ENCODE measurements at places on chromosomes 2 and 18. TPM values are rescaled to one million over a fixed set of nuclear protein-coding genes. Genes with fewer than 3 reads are reported as not detected.
A peak's percentile ranks its signal among the peaks of the same experiment; 100 is the strongest.

DNA sequence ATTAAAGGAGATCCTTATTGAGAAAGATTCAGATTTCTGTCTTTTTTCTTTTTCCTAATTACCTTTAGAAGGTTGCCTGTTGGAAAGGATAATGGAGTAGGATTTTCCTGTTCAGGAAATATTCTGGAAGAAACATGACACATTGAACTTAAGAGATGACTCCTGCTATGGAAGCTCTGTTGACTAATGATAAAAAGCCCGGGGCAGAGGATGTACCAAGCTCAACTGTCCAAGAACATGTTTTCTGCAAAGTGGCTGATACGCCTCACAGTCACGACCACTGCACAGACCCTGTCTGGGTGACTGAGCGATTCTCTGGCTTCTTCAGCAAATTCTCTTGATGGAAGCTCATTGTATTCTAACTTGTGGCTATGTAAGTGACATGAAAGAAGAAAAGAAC is 86.2 kb upstream of the THOC1 start:
- DNase-seq, result no peak

- no peak for DNase-seq
These were observed 1.7 kb downstream of the MZT2B start for GRCh38 chr2:130183512-130184373.

GRCh38 chr2:188852772-188853171 is 121.4 kb upstream of the COL3A1 start:
- DNase-seq, result no peak

GRCh38 chr2:208501206-208501605 is 94.6 kb downstream of the PTH2R start:
- no peak for DNase-seq

GRCh38 chr2:78109272-78109671 is 587.1 kb upstream of the LRRTM4 start:
- no peak for DNase-seq

- DNase-seq, result no peak
These were observed 62.7 kb downstream of the MBP start for GRCh38 chr18:77069931-77070330.

- no peak for DNase-seq
These were observed 32.2 kb downstream of the FAM178B start for GRCh38 chr2:96954011-96954846.

DNA sequence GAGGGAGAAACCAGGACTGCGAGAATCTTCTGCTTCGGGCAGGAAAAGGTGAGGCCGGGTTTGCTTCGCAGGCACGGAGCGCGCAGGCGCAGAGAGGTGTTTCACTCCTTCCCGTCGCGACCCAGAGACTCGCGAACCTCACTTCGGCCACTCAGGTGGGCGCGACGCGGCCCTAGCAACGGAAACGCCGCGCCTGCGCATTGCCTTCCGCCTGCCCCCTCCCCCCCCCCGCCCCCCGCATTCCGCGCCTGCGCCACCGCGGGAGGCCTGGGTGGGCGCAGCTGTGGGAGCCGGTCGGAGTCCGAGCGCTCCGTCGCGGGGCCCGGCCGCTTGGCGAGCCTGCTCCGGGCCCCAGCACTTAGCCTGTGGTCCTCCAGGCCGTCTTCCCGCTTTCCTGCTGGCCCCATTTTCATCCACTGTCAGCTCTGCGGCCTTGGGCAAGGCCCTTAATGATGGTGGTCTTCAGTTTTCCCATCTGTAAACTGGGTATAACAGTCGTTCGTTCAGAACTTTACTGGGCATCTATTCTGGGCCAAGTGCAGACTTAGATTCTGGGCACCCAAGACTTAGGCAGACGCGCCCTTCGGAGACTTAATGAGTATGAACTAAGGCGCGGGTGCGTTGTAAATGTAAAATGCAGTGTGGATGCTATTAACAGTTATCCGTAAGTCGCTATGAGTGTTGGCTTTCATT is 62.1 kb upstream of the ACKR3 start:
- peak; percentile 77 for DNase-seq

GRCh38 chr2:238362626-238363025 is 42.3 kb downstream of the TRAF3IP1 start:
- no peak for DNase-seq

- DNase-seq, result no peak
These were observed 12.7 kb downstream of the OLA1 start for GRCh38 chr2:174235680-174236079.

GRCh38 chr18:51852681-51853080 is 487.3 kb upstream of the DCC start:
- DNase-seq, result peak; percentile 19

GRCh38 chr2:61335187-61335586 is 135.7 kb downstream of the USP34 start:
- no peak for DNase-seq

GRCh38 chr2:118016911-118017310 is 3.0 kb upstream of the CCDC93 start:
- no peak for DNase-seq

DNA sequence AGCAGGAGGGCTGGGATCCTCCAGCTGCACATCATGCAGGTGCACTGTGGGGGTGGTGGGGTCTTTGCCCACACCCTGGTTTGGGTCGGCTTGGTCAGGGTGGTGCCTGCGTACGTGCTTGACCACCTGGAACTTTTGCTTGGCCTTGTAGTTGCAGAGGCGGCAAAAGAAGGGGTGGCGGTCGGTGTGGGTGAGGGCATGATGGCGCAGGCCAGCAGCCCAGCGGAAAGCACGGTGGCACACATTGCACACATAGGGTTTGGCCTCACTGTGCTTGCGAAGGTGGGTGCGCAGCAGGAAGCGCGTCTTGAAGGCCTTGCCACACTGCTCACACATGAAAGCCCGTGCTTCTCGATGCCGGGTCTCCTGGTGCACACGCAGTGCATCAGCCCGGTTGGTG is 21.1 kb downstream of the ZNF142 start:
- DNase-seq, result no peak

- no peak for DNase-seq
These were observed 75.0 kb downstream of the KCNG2 start for GRCh38 chr18:79872527-79873444.

DNA sequence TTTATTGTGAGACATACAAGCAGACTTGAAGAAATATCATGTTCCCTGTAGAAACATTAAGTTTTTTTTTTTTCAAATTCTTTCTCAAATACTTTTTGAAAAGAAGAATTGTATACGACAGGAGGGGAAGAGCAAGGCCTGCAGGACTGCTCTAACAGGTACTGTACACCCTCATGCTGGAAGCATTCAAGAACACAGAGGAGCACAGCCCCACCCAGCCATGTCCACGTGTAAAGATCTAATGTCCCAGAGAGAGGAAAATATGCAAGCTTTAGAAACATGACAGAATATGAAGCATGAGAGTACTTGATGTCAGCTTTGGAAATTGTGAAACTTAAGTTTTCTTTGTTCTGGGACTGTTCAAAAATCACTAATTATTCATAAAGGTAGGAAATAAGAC is 191.6 kb downstream of the TTC32 start:
- DNase-seq, result no peak

DNA sequence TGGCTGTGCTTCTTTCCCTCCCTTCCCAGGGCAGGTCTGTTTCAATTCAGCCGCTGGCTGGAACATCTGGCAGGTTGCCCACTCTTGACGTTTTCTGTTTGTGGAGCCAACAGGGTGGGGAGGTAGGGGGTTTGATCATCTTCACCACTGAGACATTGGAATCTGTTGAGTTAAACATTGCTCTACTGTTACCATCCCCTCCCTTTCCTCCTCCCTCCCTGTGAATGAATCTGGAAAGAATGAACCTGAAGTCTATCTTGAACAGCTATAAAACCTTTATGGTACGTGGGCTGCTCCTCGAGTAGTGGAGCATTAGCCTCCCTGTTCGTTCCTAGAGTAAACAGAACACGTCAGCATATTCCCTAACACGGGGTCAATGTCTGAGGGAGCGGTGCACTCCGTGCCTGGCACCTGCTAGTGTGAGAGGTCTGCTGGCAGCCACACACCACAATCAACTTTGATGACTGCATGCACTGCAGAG is 249.9 kb upstream of the RBBP8 start:
- peak; percentile 80 for DNase-seq

DNA sequence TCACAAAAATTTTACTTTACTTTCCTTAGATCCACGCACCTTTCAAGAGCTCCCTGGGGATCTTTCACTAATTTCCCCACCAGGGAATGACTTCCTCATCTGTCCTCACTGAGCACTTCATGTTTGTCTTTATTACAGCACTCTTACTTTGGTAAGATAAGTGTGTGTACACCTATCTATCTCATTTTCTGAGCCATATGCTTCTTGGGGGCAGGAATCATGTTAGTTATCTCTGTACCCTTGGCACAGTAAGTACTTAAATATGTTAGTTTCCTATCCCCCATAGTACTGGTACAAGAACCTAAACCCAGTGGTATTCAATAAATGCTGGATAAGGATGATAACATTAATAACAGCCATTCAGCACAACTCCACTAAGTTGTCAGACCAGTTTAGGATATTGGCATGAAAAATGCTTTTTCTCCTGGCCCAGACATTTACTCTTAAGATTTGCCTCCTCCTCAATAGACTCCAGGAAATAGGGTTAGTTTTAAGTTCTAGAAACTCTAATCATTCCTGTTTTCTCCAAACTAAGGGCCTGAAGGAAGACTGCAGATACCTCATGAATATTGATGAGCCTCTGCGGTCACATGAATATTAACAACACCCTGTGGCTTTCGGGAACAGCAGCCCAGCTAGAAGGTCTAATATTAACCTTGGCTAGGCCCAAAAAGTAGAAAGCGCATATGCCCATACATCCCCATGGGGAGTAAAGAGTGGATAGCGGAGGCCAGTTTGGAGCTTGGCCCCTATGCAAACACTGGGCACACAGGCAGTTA is 38.2 kb downstream of the NHEJ1 start:
- DNase-seq, result no peak

- DNase-seq, result no peak
These were observed 368.1 kb upstream of the NETO1 start for GRCh38 chr18:73235921-73236320.

GRCh38 chr2:27320958-27321543 is 1.8 kb downstream of the MPV17 start:
- DNase-seq, result no peak

- no peak for DNase-seq
These were observed 100.7 kb upstream of the CCDC195 start for GRCh38 chr2:224816816-224817215.

DNA sequence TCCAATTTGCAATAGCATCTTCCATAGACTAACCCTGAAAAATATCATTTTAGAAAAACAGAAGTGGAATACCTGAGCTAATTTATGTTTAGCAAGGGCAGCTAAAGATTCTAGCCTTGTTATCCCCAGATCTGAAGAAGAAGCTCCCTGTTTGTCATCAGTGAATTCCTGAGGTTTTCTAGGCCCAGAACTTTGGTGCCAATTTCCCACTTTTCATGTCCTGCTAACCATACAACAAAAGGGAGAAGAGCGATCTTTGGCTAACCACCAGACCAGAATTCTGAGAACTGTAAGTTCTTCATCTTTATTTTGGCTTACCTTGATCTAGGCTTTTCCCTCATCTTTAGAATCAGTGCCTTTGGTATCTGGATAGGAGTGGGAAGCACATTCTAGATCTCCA is 51.3 kb upstream of the RASGRP3 start:
- DNase-seq, result no peak

GRCh38 chr2:59711121-59711520 is 842.3 kb downstream of the BCL11A start:
- DNase-seq, result no peak

- DNase-seq, result no peak
These were observed 124.5 kb downstream of the SETBP1 start for GRCh38 chr18:44805176-44805575.

- DNase-seq, result no peak
These were observed 123.0 kb downstream of the AGAP1 start for GRCh38 chr2:235616885-235617284.

DNA sequence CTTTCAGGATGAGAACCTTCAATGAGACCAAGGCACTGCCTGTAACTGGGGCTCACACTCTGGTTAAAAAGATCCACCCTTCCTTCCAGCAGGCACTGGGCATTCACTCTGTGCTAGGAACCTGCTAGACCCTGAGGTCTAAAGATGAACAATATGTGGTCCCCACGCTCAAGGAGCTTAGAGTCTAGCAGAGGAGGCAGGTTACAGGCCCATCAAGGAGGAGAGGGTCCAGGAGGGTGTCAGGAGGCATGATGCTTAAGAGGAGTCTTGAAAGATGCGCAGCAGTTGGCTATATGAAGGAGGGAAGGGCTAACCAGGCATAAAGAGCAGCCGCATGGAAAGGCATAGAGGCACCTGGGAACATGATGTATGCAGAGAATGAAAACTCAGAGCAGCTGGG is 4.5 kb downstream of the ANKRD53 start:
- no peak for DNase-seq

- DNase-seq, result no peak
These were observed 129.2 kb downstream of the KLHL29 start for GRCh38 chr2:23513872-23514793.

The ANO7 gene
- 2.5 TPM for polyA plus RNA-seq

The ZNF521 gene
- 42.2 TPM for polyA plus RNA-seq

The TACR1 gene
- polyA plus RNA-seq, result 2.9 TPM

The DSC1 gene
- 2.9 TPM for polyA plus RNA-seq

The SIGLEC15 gene
- 0.50 TPM for polyA plus RNA-seq

The ASAP2 gene
- 66.1 TPM for polyA plus RNA-seq

The CDH7 gene
- polyA plus RNA-seq, result 17.2 TPM

The CDCA7 gene
- polyA plus RNA-seq, result 46.8 TPM

The GPR45 gene
- not detected for polyA plus RNA-seq

The GKN1 gene
- not detected for polyA plus RNA-seq

The NPAS2 gene
- polyA plus RNA-seq, result 16.8 TPM

The TMEM178A gene
- polyA plus RNA-seq, result 102 TPM

The TBR1 gene
- 0.03 TPM for polyA plus RNA-seq

The GCG gene
- not detected for polyA plus RNA-seq

The UGT1A8 gene
- polyA plus RNA-seq, result not detected

The CCL20 gene
- polyA plus RNA-seq, result 0.48 TPM

The ZEB2 gene
- polyA plus RNA-seq, result 120 TPM

The WIPF1 gene
- polyA plus RNA-seq, result 26.8 TPM

The PRSS56 gene
- not detected for polyA plus RNA-seq

The SLC20A1 gene
- 64.8 TPM for polyA plus RNA-seq
